NCI-H1092 (cell line): ENCODE measurements at places on chromosomes 12 and 14.

DNA sequence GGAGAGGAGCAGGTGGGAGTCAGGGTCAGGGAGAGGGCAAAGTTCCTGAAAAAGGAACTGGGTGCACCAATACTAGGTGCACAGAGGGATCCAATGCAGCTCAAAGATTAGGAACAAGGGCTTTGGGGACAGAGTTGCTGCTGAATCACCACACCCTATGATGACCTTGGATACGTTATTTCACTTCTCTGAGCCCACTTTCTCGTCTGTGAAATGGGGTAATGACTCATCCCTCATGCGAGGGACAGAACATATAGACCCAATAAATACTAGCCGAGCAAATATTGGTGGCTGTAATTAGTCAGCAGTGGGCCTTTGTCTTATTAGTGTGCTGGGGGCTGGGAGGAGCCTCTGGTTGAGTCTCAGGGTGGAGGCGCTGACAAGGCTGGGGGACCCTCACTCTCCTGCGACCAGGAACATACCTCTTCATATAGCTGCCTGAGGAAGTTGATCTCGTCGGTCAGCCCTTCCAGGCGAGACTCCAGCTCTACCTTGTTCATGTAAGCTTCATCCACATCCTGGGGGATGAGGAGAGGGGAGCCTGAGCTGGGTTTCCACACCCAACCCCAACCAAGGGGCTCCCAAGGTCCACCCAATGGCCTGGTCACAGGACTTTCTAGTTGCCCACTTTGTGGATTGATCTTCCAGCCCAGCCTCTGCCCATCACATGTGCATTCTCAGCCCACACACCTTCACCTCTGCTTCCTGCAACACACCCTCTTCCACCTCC, 4.5 kb downstream of the KRT8 start:
- DNase-seq: no peak

GRCh38 chr14:75044322-75044721, 6.9 kb downstream of the MLH3 start:
- no peak for DNase-seq

- DNase-seq: peak; percentile 55
These were observed 18.8 kb upstream of the GAS2L3 start for GRCh38 chr12:100554608-100555077.

DNA sequence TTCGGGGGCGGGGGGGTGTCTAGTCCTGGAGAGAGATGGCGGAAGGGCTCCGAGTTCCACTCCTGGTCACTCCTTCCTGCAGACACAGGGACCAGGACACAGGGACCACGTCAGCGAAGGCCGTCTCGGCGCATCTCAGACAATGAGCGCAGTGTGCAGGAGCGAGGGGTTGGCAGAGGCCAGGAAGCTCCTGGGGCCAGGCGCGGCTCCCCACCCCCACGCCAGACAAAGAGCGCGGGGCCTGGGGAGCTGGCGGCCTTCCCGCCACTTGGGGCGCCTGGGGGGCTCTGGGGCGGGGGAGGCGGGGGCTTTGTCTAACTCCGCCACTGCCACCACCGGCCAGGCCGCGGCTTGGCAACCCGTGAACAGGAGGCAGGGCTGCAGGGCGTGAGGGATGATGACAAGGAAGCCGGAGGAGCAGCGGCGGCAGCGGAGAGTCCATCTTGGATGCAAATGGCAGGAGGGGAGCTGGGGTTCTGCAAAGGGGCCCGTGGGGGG, 2.2 kb downstream of the CDK2AP1 start:
- DNase-seq: peak; percentile 80

DNA sequence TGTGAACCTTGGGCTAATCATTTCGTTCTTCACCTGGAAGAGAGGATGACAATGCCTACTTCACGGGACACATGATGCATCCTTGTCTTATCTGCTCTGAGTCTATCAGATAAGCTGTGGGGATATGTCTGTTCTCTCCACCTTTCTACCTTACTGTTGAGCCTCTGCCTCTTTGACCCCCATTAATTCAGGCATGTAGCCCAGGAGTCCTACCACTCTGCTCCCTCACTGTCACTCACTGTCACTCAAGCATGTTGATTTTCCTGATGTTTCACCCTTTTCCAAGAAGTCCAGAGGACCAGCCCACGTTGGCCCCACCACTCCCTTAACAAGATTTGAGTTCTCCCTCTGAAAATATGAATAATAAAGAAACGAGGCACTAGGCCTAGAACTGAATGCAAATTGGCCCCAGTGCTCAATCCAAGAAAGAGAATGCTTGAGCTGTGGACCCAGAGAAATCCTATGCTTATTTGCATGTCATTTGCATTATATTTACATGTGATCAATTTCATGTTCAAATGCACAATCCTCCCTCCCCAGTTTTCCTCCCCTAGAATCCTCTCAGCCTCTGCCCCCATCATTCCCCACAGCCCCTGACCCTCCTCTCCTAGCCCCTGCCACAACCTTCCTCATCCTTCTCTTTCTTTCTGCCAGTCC, 6.4 kb upstream of the SMUG1 start:
- DNase-seq: no peak

GRCh38 chr12:44296624-44297197, 460.8 kb downstream of the TMEM117 start:
- no peak for DNase-seq

DNA sequence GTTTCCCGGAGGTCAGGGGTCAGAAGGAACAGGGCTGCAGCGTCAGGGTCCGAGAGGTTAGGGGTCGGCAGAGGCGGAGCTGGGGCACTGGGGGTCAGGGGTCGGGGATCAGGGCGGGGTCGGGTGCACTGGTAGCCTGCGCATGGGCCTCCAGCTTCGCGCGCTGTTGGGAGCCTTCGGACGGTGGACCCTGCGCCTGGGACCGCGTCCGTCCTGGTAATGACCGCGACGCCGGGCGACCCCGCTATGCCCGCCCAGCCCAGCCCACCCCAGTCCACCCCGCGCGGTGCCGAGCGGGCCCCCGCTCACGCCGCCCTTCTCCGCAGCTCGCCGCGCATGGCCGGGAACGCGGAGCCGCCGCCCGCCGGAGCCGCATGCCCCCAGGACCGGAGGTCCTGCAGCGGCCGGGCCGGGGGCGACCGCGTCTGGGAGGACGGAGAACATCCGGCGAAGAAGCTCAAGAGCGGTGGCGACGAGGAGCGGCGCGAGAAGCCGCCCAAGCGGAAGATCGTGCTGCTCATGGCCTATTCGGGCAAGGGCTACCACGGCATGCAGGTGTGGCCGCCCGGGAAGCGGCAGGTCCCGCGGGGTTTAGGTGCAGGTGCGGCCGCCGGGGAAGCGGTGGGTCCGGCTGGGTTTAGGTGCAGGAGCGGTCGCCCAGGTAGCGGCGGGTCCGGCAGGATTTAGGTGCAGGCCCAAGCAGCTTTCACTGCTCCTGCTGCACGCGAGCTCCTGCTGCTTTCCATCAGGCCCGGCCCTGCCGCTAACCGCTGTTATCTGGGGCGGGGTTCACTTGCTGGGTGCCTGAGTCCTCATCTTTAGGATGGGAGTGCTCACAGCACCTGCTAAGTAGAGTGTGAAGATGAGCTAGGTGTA, 743 bp downstream of the PUS1 start:
- DNase-seq: no peak

- DNase-seq: peak; percentile 62
These were observed 1.2 kb upstream of the GAPDH start for GRCh38 chr12:6532927-6533652.

DNA sequence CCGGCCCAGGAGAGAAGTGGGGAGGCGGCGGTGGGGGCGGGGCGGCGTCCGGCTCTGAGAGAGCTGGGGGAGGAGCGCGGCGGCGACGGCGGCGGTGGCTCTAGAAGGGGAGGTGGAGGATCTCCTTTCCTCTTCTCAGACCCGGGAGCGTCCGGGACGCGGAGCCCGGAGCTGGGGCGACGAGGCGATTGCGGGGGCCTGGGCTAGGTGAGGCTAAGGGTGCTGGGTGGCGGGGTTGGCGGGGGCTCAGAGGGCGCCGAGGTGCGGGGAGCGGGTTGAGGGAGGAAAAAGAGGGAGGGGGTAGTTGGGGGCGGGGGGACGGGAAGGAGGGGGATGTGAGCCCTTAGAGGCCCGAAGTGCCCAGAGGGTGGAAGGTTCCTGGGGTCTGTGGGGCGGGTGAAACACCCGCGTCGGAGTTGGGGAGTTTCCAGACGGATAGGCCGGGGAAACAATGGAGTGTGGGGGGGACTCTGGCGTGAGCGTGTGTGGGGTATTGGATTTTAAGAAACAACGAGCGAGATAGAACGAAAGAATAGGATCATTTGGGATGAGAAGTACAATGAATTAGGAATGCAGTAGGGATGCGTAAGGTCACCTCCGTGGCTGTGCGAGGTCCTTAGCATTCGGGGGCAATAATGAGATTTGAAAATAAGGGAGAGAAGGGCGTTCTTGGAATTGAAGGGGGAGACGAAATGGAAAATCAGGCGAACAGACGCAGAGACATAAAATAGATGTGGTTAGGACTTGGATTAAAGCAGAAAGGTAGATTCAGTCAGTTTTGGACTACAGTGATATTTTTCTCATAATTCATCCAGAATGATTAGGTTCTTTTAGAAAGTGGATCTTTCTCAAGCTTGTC, at the start of gene SPATS2:
SPATS2 (plus strand) TSS at position 82 of the 859 bp plus-strand sequence. CDS start 93,551 bp downstream, outside the sequence.
- no peak for DNase-seq

DNA sequence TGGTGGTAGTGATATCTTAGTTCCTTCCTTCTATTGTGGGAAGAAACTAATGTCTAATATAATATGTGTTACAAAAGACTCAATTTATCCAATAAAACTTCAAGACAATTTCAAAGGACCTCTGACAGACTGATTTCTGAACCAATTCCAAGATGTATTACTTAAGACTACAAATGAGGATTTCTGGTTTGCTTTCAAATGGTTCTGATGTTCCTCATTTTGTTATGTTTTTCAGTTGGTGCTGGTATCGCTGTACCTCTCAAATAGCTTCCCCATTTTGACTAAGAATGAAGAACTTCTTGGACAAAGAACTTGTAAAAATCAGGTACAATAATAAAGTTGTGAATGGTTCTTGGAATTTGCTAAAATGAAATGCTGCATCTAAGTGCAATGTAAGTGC, 19.4 kb upstream of the MBIP start:
- no peak for DNase-seq

- DNase-seq: no peak
These were observed 29.0 kb downstream of the ACTN1 start for GRCh38 chr14:68950111-68950510.

GRCh38 chr12:8038659-8039114, 6.2 kb downstream of the FOXJ2 start:
- peak; percentile 62 for DNase-seq

- DNase-seq: no peak
These were observed 6.6 kb downstream of the TXNDC16 start for GRCh38 chr14:52545584-52546317.

- no peak for DNase-seq
These were observed 3.5 kb upstream of the HOXC6 start for GRCh38 chr12:54024581-54025305.

DNA sequence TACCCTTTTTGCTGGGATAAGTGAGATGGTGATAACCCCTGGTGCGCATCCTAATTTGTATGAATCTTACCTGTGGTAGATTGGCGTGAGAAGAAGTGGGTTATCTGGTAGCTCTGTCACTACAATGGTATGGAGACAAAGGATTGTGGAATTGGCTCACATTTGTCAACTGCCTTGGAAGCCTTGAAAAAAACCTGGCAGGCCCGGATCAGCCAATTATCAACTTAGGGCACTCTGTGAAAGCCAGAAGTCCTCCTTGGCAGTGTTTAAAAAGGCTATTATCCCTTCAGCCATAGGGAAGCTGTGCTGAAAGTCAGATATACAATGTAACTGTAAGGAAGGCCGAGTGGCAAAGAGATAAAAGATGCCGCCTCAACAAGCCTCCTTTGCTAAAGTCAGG, 56.5 kb downstream of the WASHC3 start:
- no peak for DNase-seq

DNA sequence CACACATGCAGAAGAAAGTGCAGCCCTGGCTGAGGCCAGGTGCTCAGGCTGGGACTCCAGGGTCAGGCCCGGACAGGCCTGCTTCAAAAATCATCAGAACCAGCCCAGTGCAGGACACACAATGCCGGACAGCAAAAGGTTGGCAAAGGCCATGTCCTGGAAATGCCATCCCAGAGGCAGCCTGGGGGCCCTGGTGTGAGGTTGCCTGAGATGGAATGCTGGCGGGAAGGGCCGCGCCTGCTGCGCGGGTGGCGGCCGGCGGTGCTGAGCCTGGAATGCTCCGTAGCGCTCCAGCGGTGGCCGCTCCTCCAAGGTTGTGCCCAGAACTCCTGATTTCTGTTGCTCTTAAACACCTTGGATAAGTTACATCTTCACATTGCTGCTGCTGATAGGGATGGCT, 21.7 kb upstream of the CRIP2 start:
- no peak for DNase-seq

DNA sequence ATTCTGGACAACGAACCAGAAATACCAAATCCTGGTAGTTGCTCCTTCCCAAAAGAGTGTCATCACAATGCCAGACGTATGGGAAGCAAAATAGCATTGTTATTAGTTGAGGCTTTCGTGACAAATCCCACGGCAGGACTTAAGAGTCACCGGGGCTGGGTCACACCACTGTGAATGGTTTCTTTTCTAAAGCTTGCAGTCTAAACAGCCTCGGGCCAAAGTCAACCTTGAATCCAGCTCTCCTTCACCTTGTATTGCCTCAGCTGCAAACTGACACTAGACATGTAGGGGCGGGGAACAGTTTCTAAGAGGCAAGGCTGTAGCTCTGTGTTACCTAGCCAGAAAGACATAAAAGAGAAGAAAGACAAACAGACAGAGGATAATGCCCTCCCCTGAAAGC, 734.8 kb downstream of the MED13L start:
- no peak for DNase-seq

GRCh38 chr12:106227641-106228319, 20.0 kb downstream of the CKAP4 start:
- no peak for DNase-seq

GRCh38 chr12:96300064-96300463, 100.2 kb downstream of the CDK17 start:
- DNase-seq: no peak

GRCh38 chr12:47066278-47067025, 13.0 kb upstream of the PCED1B start:
- DNase-seq: peak; percentile 47

- peak; percentile 81 for DNase-seq
These were observed 3.2 kb upstream of the DYNC1H1 start for GRCh38 chr14:101961011-101961721.

DNA sequence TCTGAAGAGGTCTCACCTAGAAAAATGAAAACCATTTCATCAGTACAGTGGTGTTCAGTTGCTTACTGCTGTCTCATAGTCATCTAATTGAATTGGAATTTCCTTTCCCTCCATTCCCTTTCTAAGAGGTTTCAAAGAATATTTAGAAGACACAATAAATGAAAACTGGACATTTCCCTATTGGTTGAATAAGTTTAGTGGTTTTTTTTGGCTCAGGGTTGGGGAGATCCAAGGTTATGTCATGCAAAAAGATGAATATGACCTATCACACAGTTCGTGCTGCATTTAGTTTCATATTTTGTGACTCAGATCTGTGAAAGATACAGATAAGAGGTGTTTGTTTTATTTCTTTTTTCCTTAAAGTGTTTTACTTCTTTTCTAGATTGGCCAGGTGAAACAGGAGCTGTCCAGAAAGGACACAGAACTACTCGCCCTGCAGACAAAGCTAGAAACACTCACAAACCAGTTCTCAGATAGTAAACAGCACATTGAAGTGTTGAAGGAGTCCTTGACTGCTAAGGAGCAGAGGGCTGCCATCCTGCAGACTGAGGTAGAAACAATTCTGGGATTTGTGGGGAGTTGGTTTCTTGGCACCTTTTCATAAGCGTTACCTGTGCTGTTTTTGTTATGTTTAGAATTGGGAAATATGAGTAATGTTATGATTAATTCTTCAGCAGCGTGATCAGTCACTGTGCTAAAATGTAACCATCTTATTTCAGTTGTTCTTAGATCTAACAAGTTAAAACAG, 124.6 kb downstream of the ERC1 start:
- no peak for DNase-seq

GRCh38 chr14:63773504-63773903, 45.6 kb upstream of the SGPP1 start:
- DNase-seq: no peak

- DNase-seq: no peak
These were observed 131.1 kb downstream of the ETV6 start for GRCh38 chr12:11780521-11781101.
